ENCODE measurements at places on chromosomes 12 and 14. TPM values are rescaled to one million over a fixed set of nuclear protein-coding genes. Genes with fewer than 3 reads are reported as not detected.

GUCY2C gene
- not detected for total RNA-seq

B3GNT4 gene
- under 0.01 TPM for total RNA-seq

LMNTD1 gene
- total RNA-seq: 4.3 TPM

C12orf56 gene
- not detected for total RNA-seq

GRCh38 chr12:67980391-67980790 is 8.9 kb upstream of the IFNG-AS1 start:
- H3K27me3 ChIP-seq: no peaks in the 10 kb centered on the region
- H3K4me3 ChIP-seq: no peak overlapping the region
- H3K36me3 ChIP-seq: no peaks in the 10 kb centered on the region
- DNase-seq: peak; percentile 5

GRCh38 chr12:12521044-12521485 is 41.6 kb downstream of the DUSP16 start:
- 0 out of 2 replicates have a peak, but pooled peaks cover 3% of the 10 kb centered on the region for H3K4me1 ChIP-seq
- H3K27me3 ChIP-seq: no peaks in the 10 kb centered on the region
- peaks cover 3% of the 10 kb centered on the region for H3K36me3 ChIP-seq
- no peak overlapping the region for H3K27ac ChIP-seq

DNA sequence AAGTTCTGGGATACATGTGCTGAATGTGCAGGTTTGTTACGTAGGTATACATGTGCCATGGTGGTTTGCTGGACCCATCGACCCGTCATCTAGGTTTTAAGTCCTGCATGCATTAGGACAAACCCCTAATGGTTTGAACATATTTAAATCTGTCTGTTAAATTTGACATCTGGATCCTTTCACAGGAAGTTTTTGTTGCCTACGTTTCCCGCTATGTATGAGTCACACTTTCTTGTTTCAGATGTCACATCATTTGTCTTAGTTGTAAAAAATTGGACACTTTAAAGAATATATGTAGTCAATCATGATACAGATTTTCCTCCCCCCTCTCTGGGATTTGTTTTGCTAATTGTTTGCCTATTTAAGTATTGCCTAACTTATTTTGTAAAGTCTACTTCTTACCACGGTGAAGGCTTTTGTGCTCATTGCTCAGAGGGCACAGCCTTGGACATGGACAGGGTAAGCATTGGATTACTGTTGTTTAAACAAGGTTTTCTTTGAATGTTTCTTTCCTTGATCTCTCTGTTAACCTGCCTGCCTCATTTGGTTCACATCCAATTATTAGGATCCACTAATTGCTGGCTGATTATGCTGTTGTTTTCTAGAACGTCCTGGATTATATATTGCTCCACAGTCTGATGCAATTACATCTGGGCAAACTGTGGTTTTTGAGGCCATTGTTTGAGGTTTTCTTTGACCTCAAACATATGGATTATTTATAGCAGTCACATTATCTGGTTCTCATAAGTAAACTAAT is 1441.4 kb downstream of the AACS start:
- H3K4me1 ChIP-seq: no peaks in the 10 kb centered on the region
- no peaks in the 10 kb centered on the region for H3K27me3 ChIP-seq
- no peak for DNase-seq
- no peaks in the 10 kb centered on the region for H3K36me3 ChIP-seq
- no peak overlapping the region for H3K4me3 ChIP-seq

DNA sequence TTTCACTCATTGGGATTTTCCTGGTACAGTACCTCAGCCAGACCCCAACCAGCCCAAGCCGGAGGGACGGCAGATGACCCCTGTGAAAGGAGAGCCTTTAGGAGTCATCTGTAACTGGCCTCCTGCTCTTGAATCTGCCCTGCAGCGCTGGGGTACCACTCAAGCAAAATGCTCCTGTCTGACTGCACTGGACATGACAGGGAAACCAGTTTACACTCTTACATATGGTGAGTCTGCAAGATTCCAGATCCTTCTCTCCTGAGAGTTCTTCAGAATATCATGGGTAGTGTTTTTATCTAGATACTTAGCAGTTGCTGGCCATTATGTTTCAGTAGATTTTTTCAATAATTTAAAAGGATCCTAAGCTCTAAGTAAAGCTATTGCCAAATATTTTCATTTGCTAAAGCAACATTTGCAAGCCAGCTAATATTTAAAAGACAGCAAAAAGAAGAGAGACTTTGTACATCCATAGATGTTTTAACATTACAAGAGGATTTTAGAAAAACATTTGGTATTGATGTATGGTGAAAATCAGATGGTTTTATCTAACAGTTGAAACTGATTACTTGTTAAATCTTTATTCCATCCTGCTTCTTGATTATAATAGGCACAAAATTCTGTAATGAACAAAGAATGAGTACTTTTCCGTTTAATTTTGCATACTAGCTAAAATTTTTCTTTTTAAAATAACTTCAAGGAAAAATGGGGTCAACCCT is 85.1 kb upstream of the ATF1 start:
- no peak overlapping the region for H3K4me3 ChIP-seq
- H3K27me3 ChIP-seq: no peaks in the 10 kb centered on the region
- H3K27ac ChIP-seq: no peak overlapping the region
- peaks cover 5% of the 10 kb centered on the region for H3K4me1 ChIP-seq

DNA sequence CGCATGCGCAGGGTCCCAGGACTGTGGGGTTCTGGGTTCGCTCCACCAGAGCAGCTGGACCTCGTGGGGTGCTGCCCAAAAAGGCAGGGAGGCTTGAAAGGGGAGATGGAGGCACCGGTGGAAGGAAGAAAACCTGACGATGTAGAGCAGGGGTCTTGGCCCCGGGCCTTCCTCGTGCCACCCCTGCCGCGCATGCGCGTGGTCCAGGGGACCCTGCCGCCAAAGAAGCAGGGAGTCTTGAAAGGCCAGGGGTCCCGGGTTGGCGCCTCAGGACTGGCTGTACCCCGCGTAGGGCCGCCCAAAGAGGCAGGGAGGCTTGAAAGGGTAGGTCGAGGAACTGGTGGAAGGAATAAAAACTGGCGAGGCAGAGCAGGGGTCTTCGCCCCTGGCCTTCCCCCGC is 321.0 kb downstream of the ALG10 start:
- H3K4me1 ChIP-seq: no peaks in the 10 kb centered on the region
- H3K36me3 ChIP-seq: no peaks in the 10 kb centered on the region
- no peak overlapping the region for H3K4me3 ChIP-seq
- DNase-seq: no peak
- H3K27ac ChIP-seq: no peak overlapping the region

- peak within 1 kb of the TSS; percentile 51 for H3K27ac ChIP-seq
- H3K27me3 ChIP-seq: peaks cover 10% of the 10 kb centered on the region
- DNase-seq: peak; percentile 24
- H3K4me1 ChIP-seq: peaks cover 15% of the 10 kb centered on the region
- H3K4me3 ChIP-seq: peak within 1 kb of the TSS; percentile 66
These were observed at the start of gene NTN4 for GRCh38 chr12:95790033-95790916. TSS of gene NTN4 (minus strand) at chr12:95790764. CDS start at chr12:95790309, 455 bp downstream.

GRCh38 chr12:109504068-109504467 is 26.6 kb downstream of the UBE3B start:
- H3K27ac ChIP-seq: no peak overlapping the region
- no peak overlapping the region for H3K4me3 ChIP-seq
- no peaks in the 10 kb centered on the region for H3K4me1 ChIP-seq
- DNase-seq: no peak

DNA sequence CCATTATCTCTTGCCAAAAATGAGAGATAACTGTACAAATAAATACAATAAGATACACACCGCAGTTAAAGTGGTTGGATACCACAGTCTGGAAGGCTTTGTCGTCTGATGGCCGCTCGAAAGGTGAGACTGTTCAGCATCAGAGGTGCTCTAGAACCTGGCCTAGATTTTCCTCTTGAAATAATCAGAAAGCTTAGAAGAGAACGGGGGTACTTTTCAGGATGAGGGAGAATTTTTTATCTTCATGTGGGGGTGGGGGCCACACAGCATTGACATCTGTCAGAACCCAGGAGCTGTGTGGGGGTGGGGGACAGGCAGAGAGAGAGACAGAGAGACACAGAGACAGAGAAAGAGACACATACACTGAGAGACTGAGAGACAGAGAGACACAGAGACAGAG is 90.5 kb downstream of the GALNT9 start:
- no peak overlapping the region for H3K27ac ChIP-seq
- no peaks in the 10 kb centered on the region for H3K4me1 ChIP-seq
- no peak for DNase-seq
- H3K36me3 ChIP-seq: no peaks in the 10 kb centered on the region
- H3K4me3 ChIP-seq: no peak overlapping the region
- no peaks in the 10 kb centered on the region for H3K27me3 ChIP-seq

DNA sequence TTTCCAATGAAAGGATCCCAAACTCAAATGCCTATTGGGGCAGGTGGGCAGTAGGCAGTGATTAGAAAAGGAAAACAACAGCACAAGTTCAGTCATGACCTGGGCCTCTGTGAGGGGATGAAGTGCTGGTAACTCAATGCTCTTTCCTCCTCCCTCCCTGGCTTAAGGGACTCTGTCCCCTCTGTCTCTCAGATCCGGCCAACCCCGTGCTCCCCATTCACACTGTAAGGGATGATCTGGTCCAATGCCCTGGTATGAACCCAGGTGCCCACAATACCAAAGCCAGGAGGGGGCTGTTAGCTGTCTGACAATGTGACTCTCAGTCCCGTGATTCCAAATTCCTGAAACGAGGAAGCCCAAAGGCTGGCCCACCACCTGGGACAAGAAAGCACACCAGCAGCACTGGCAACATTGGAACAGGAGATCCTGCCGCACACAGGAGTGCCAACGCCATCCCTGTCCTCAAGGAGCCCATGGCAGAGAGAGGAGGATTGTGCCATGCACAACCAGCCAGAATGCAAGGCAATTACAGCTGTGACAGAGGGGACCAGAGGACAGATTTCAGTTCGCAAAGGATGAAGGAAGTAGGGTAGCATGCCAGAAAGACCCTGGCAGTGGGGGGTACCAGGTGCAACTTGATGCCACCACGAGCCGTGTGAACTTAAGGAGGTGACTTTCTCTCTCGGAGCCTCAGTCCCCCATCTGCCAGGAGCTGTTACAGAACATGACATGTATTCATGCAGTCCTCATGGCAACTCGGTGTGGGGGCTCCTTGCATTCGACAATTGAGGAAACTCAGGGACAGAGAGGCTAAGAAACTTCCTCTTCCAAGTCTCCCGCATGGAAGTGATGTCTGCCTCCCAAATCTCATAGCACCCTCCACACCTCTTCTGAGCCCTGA is 37.6 kb downstream of the SERPINA3 start:
- DNase-seq: no peak
- H3K4me1 ChIP-seq: no peaks in the 10 kb centered on the region
- H3K27me3 ChIP-seq: no peaks in the 10 kb centered on the region
- H3K4me3 ChIP-seq: no peak overlapping the region
- no peak overlapping the region for H3K27ac ChIP-seq

GRCh38 chr12:39736406-39736805 is 116.8 kb upstream of the ABCD2 start:
- H3K27ac ChIP-seq: no peak overlapping the region
- DNase-seq: no peak
- H3K27me3 ChIP-seq: no peaks in the 10 kb centered on the region
- H3K36me3 ChIP-seq: no peaks in the 10 kb centered on the region
- no peaks in the 10 kb centered on the region for H3K4me1 ChIP-seq
- H3K4me3 ChIP-seq: no peak overlapping the region

DNA sequence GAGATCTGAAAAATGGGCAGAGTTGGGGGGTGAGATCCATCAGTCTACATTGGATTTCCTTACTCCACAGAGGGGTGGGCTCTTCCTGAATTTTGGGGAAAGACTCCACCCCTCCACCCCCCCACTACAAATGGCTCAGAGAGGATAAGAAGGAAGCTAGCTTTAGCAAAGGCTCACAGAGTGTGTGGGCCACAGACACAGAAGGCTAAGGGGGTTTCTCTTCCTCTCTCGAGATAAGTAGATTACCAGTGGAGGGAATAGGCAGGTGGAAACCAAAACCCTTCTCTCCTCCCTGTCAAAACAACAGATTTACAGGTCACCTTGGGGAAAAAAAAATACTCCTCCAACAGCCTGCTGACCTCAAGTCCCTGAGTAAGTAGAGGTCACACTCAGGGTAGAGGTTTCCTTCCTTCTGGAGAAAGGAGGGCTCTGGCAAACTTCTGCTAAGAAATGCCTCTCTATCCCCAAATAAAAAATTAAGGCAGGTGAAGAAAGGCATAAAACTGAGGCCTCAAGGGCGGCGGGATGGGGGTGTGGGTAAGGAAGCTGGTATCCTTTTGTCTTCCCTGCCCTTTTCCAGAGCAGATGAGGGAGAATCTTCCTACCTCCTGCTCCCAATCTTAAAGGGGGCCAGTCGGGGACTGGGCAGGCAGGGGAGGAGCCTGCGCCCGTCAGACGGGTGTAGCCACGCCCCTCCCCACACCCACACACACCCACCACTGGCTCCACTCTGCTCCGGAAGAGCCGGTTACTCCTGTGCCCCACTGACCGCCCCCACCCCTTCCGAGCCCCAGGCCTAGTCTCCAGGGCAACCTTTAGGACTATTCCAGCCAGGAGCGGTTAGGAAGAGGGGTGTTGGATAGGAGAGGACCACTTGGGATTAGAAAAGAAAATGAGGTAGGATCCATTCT is 1.9 kb upstream of the BAZ2A start:
- H3K27me3 ChIP-seq: no peaks in the 10 kb centered on the region
- H3K27ac ChIP-seq: no peak overlapping the region
- H3K4me1 ChIP-seq: peaks cover 14% of the 10 kb centered on the region
- peak; percentile 30 for DNase-seq

- peak; percentile 52 for DNase-seq
- H3K4me3 ChIP-seq: no peak overlapping the region
- H3K27me3 ChIP-seq: no peaks in the 10 kb centered on the region
- H3K36me3 ChIP-seq: no peaks in the 10 kb centered on the region
These were observed 271.5 kb upstream of the TBX3 start for GRCh38 chr12:114955414-114956014.

DNA sequence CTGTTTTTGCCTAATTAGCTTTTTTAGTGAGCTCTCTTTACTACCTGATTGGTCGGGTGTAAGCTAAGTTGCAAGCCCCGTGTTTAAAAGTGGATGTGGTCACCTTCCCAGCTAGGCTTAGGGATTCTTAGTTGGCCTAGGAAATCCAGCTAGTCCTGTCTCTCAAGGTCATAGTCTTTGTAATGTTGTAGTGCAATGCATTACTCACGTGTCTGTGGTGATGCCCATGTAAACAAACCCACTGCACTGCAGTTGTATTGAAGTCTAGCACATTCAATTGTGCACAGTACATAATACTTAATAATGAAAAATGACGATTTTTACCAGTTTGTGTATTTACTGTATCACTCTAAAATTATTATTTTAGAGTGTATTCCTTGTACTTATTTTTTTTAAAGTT is 335.5 kb downstream of the NUAK1 start:
- H3K27ac ChIP-seq: no peak overlapping the region
- DNase-seq: no peak
